Mammary microvascular endothelial cell (primary cell): ENCODE measurements at places on chromosomes 3 and 15. TPM values are rescaled to one million over a fixed set of nuclear protein-coding genes. Genes with fewer than 3 reads are reported as not detected.

The MYZAP gene
- total RNA-seq, result 9.4 and 13.8 TPM in 2 replicates

The B3GALNT1 gene
- total RNA-seq, result 32.4 and 37.6 TPM in 2 replicates

The ZCWPW2 gene
- total RNA-seq, result 0.47 TPM in 1 of 2 replicates, not detected in the other

The EPM2AIP1 gene
- 5.5 and 10.7 TPM in 2 replicates for total RNA-seq

The EXOSC7 gene
- total RNA-seq, result 46.8 and 53.3 TPM in 2 replicates

The ITIH1 gene
- not detected in 2 replicates for total RNA-seq

The GOLGA6L2 gene
- total RNA-seq, result not detected in 2 replicates
